ENCODE measurements at places on chromosomes 12 and 14.

DNA sequence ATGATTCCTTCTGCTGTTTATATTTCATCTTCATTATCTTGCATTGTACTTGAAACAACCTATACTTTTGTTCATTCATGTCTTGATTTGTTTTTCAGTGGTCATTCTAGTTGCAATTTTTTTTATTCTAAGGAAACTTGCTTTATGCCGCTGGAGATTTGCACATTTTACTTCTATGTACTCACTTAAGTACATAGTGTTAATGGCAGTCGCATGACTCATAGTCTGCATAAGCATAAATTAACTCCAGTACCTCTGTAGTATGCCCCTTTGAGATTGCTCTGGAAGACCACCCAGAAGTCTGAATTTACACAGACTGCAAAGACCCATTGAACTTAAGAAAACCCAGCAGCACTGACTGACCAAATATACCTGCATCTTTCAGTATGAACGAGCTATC, 77.0 kb downstream of the MSRB3 start:
- no peak for DNase-seq

- peak; percentile 57 for DNase-seq
Measured at GRCh38 chr14:106459971-106460730, 933.8 kb downstream of the TMEM121 start.

- no peak for DNase-seq
Measured at GRCh38 chr12:4089121-4089606, 184.4 kb upstream of the CCND2 start.

- no peak for DNase-seq
Measured at GRCh38 chr12:85633491-85633890, 202.7 kb downstream of the RASSF9 start.

DNA sequence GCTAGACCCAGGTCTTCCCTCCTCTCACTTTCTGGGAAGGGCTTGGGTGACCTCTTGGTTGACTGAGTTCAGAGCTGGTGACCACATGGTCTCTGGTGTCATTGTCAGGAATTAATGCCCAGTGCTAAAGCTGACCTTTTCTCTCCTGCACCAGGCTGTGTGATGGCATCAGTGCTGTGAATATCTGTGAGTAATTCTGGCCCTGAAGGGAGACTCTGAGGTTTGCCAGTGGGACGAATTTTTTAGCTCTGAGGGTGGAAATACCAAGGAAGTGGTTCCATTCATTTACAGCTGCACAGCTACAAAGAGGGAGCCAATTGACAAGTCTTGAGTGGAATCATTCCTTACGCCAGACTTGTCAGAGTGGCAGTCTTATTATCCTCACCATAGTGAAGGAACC, 6.2 kb upstream of the KRT86 start:
- no peak for DNase-seq

- DNase-seq: no peak
Measured at GRCh38 chr12:88698471-88698870, 118.2 kb upstream of the KITLG start.

- DNase-seq: no peak
Measured at GRCh38 chr14:50357753-50358395, 38.8 kb downstream of the CDKL1 start.

- DNase-seq: no peak
Measured at GRCh38 chr12:66636771-66637170, 42.1 kb downstream of the GRIP1 start.

GRCh38 chr14:91229743-91230200, 14.7 kb downstream of the GPR68 start:
- DNase-seq: no peak

- DNase-seq: no peak
Measured at GRCh38 chr14:95346820-95347219, 27.1 kb upstream of the CLMN start.

GRCh38 chr12:54301428-54302048, 723 bp upstream of the NFE2 start:
- no peak for DNase-seq

- DNase-seq: no peak
Measured at GRCh38 chr14:90580377-90581335, 183.8 kb downstream of the CALM1 start.

- DNase-seq: no peak
Measured at GRCh38 chr14:58801086-58801485, 163.3 kb downstream of the DACT1 start.

- no peak for DNase-seq
Measured at GRCh38 chr12:93762912-93763553, 85.9 kb downstream of the CRADD start.

- DNase-seq: no peak
Measured at GRCh38 chr14:100788517-100788916, 37.4 kb upstream of the MEG3 start.

- no peak for DNase-seq
Measured at GRCh38 chr14:80653956-80654355, 287.6 kb downstream of the CEP128 start.

GRCh38 chr12:31985832-31986231, 26.6 kb downstream of the RESF1 start:
- no peak for DNase-seq

DNA sequence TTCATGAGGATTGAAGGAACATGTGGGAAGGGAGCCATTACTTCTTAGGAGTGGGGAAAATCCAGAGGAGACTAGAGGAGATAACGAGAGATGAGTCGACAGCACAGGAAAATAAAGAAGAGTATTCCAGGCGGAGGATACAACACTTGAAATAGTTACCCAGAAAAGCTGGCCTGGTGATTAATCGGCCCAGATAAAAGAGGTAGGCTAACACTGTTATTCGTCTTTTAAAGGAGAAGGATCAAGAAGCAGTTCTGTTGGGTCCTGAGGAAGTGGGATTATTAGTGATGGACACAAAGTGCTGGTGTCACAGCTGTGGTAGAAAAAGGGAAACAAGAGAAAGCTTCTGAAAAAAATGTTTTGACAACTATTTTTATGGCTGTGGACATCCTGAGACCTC, 425.3 kb downstream of the ZFP36L1 start:
- no peak for DNase-seq

DNA sequence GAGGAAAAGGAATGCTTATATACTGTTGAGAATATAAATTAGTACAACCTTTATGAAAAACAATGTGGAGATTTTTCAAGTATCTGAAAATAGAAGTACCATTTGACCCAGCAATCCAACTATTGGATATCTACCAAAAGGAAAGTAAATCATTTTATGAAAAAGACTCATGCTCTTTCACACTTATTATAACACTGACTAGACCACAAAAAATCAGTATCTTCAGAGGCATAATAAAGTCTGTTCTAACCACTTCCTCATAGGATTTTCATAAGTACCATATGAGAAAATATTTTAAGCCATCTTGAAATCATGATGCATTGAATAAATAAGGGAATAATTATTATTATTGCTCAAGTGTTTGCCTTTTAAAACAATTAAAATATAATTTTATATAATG, 90.8 kb downstream of the SLCO1B1 start:
- DNase-seq: no peak

DNA sequence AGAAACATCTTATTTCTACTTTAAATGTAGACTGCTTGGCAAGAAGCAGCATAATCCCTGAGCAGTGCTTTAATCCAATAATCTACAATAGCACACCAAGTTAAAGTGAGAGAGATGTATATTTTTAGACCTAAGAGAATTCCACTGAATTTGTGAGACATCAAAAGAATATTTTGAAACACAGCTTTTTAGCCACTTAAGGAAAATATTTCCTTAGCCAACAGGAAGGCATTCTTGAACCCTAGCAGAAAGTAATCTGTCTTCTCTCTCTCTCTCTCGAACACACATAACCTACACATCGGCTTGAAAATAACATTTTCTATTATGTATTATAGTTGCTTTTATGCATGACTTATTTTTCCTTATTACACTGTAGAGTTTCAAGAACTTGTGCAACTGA, 34.0 kb downstream of the KITLG start:
- DNase-seq: no peak

Measured in stimulated activated CD4-positive, alpha-beta T cell treated with anti-CD3 and anti-CD28 coated beads, TNF-alpha, amount 100 ng/mL, for 24 hours (primary cell).